OCI-LY7 (cell line): ENCODE measurements at places on chromosomes 11 and 22. TPM values are rescaled to one million over a fixed set of nuclear protein-coding genes. Genes with fewer than 3 reads are reported as not detected.

GRCh38 chr11:58275002-58275401 is 6.9 kb upstream of the OR10W1 start:
- no peak for DNase-seq

GRCh38 chr22:46447906-46448305 is 89.5 kb downstream of the CELSR1 start:
- DNase-seq: no peak

GRCh38 chr11:97107604-97108003 is 717.8 kb downstream of the JRKL start:
- DNase-seq: no peak

DNA sequence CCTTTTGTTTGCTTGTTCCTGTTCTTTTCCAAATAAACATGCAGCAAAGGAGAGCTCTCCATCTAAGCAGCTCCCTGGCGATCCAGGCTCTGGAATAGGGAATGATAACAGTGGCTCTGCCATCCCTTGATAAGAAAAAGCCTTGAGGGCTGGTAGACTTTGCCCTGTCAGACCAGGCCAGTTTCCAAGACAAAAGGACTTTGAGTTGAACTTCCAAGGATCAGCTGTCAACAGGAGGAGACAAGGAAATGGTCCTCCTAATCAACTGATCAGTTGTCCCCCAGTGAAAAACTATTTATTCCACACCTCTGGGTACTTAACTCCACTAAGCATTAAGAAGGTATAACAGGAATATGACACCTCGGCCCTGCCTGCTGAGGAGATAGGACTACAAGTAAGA is 127.8 kb downstream of the PARVA start:
- DNase-seq: no peak

The GLB1L3 gene
- not detected in 2 replicates for total RNA-seq

DNA sequence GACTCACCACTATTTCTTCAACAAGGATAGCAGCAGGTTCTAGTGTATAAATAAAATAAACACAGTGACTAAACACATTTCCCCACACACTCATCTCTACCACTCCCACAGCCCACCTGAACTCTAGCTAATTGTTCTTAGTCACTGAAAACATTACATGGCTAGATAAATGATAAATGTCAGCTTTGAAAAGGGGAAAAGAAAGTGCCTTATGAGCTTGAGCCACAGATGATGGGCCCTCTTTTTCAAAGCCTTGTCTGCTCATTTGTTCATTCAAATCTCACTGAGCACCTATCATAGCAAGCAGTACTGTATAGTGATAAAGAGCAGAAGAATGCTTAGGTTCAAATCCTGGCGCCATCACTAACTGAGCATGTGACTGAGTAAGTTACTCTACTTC is 58.3 kb downstream of the SIK3 start:
- peak; percentile 18 for DNase-seq

The TTLL12 gene
- total RNA-seq: 62.6 and 66.5 TPM in 2 replicates

DNA sequence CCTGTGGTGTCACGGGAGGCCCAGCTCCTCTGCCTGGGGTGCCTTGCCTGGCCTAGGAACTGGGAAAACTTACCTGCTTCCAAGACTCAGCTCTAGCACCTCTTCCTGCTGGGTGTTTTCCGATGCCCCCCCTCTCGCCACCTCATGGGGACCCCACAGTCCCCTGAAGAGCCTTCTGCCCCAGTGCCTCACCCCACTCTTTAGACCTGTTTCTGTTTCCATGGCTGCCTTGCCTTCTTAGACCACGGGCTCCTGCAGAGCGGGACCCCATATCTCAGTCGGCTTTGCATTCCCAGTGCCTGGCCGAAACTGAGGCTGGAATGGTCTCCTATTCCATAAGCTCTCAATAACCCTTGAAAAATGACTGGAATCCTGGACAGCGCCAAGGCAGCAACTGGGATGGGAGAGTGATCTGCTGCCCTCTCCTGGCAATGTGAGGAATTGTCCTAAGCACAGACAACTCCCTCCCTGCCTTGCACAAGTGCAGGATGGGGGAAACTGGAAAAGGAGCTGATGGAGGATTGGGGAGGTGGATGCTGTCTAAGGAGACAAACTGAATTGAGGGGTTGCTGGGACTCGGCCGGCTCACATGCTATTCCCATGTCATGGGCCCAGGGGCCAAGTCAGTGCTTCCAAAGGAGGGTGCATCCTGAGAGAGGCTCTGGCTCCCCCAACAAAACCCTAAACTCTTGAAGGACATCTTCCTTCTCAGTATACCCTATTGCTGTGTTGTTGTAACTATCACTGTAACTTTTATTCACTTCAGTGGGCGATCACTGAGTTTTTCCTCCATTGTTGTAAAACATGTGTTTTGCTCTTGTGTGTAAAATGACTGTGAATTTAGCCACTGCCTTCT is 26.6 kb upstream of the IL17RA start:
- DNase-seq: peak; percentile 58

- DNase-seq: peak; percentile 87
Observed at GRCh38 chr11:61357233-61357893, 4.3 kb downstream of the CYB561A3 start.

- DNase-seq: no peak
Observed at GRCh38 chr22:47659467-47660223, 897.2 kb downstream of the TBC1D22A start.

DNA sequence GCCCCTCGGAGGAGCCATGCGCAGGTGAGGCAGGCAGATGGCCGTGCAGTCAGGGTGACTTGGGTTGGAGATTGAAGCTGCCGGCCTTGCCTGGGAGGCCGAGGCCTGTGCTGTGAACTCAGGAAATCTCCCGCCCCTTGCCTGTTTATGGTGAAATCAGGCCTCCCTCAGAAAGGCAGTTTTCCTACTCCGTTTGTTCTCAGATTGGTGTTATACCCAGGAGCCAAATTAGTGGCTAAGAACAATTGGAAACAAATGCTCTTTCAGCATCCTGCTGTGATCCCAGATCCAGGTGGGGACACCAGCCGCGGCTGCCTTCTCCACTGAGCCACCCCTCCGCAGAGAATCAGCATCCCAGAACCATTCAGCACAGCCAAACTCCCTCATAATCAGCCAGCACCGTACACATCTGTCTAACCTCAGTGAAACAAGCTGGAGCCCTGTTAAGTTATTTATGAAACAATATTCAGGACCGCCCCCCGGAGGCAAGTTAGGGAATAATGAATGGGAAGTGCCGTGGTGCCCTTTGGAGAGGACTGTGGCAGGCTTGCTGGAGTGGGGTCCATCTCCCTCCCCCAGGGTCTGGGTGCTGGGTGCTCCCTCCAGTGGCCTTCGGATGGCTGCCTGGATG is 60.0 kb downstream of the PKNOX2 start:
- DNase-seq: no peak

DNA sequence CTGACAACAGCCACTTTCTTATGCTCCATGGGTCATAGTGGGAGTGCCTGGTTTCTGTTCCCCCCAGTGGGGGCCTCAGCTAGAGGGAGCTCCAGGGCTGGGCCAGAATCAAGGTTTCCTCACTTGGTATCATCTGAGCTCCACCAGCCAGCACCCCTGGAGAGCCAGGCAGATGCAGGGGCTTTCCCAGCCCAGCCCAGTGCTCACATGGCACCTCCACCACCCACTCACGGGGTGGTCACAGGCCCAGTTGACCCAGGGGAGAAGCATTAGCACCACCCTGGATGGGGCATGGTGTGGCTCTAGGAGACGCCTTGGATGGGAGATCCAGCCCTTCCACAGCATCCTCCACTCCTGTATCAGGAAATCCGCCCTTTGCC is 24.1 kb upstream of the WNT7B start:
- DNase-seq: peak; percentile 28

GRCh38 chr11:126861796-126862459 is 138.6 kb downstream of the KIRREL3 start:
- DNase-seq: no peak
